ENCODE measurements at places on chromosomes 6 and 20.
A peak's percentile ranks its signal among the peaks of the same experiment; 100 is the strongest.

- no peak for DNase-seq
These were observed 114.5 kb downstream of the MAP3K5 start for GRCh38 chr6:136677822-136678221.

DNA sequence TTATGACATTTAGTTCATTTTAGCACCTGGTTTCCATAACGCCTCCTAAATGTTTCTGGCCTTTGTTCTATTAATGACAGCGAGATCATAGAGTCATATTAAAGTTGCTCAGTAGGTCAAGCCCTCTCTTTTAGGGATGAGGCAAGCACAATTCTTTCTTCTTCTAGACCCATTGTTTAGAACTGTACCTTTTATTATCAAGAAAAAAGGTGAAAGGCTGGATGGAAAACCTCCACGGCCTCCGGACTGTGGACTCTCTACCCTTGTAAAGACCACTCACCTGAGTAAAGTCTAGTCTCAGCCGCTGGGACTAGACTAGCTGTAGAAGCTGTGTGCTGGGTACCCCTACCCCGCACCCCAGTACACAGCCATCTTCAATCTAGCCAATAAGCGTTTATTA lies 6.0 kb upstream of the AFDN start:
- DNase-seq: no peak

- no peak for DNase-seq
These were observed 23.9 kb downstream of the INSM1 start for GRCh38 chr20:20391766-20392165.

DNA sequence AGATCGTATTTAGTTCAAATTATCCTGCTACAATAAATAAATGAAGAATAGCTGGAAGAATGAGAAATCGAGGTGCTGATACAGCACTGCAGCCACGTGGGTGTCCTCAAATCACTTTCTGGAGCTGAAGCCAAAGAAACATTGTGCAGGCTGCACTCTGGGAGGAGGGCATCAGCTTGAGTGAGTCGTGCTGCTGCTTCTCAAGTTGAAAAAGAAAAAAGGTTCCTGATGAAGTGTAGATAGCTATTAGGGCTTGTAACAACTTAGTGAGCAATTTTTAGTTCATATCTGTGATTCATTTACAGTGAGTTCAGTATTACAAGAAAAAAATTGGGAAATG lies 40.5 kb downstream of the DSE start:
- DNase-seq: no peak

GRCh38 chr20:40317156-40317790 lies 371.8 kb downstream of the MAFB start:
- DNase-seq: no peak

- no peak for DNase-seq
These were observed 898 bp downstream of the LAMA4 start for GRCh38 chr6:112253498-112253840.

- no peak for DNase-seq
These were observed 392.4 kb downstream of the QKI start for GRCh38 chr6:163806755-163807499.

GRCh38 chr6:42366999-42367352 lies 84.8 kb downstream of the TRERF1 start:
- DNase-seq: no peak

- DNase-seq: no peak
These were observed 440.4 kb downstream of the BTBD3 start for GRCh38 chr20:12358006-12358654.

- DNase-seq: peak; percentile 2
These were observed 437.6 kb downstream of the MAFB start for GRCh38 chr20:40251284-40251932.

DNA sequence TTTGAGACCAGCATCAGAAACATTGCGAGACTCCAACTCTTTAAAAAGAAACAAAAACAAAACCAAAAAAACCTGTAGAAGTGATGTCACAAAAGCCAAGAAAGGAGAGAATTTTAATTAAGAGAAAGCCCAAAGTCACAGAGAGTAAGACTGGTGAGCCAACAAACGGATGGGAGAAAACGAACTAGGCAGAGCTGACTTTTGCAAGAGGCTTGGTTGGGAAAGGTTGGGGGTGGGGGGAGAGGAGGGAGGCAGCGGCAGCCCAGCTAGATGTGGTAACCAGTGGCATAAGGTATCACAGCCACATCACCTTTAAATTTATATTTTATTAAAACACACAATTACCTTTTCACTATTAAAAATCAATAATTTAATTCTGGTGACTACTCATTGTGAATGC lies 23.5 kb downstream of the NOL7 start:
- no peak for DNase-seq

- no peak for DNase-seq
These were observed 11.1 kb upstream of the EXOC2 start for GRCh38 chr6:704046-704445.

GRCh38 chr6:95280686-95281273 lies 296.6 kb upstream of the MANEA start:
- peak; percentile 70 for DNase-seq

DNA sequence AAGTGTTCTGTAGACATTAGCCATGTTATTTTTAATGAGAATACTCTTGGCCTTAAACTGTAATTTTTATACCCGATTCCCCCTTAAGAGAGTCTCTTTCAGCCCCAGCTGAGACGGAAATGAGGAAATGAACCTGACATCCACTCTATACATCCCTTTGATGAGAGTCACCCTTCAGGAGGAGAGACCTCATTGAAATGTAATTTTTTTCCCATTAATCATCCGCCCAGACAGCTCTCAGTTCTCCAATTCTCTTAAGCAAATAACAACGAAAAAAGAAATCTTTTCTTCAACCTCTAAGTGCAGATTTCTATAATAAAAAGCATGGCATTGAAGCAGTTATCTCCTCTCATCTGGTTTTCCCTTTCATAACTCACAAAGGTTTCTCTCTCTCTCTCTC lies 243.8 kb upstream of the PMEPA1 start:
- no peak for DNase-seq

DNA sequence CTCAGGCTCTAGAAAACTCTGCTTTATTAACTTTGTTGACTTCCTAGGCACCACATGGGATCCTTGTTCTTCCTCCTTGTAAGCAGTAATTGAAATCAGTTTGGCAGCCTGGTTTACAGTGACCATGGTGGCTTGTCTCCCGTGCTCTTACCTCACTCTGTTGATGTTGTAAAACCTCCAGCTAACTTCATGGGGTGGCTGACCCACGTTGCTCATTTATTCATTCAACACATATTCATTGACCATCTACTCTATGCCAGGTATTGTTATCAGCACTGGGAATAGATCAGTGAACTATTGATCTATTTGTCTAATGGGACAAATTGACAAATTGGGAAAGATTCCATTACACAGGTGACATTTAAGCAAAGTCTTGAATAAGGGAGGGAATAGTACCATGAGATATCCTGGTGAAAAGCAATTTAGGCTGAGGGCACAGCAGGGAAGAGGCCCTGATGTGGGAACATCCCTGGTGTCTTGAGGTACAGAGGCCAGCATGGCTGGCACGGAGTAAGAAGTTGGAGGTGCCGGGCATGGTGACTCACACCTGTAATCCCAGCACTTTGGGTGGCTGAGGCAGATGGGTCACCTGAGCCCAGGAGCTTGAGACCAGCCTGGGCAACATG lies 19.1 kb downstream of the ESR1 start:
- no peak for DNase-seq

DNA sequence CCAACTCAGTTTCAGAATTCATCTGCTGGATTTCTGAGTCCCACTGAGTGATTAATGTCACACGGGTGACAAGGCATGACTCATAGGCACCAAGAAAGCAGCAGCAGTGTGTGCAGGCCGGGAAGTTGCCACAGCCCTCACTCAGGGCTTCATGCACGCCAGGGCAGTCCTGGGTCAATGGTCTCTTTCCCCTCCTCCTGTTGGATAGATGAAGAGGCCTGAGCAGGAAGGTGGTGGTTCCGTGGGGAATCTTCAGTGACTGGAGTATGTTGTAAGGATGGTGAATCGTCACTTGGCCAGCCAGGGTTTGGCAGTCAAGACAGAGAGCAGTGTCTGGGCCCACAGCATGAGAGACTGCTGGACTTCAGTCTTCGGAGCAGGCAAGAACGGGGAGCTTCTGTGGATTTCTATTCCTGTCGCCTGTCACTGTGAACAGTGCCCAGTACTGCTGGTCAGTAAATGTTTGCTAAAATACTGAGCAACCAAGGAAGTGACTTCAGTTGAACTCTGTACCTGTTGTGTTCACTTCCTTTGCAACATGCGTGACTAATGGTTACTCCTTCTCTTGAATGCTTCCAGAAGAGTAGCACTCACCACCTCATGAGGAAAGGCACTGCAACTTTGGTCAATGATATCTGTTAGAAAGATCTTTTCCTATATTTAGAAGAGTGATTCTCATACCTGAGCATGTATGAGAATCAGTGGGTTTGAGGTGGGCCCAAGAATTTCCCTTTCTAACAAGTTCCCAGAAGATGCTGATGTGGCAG lies 62.0 kb upstream of the CD93 start:
- DNase-seq: no peak

- DNase-seq: no peak
These were observed 2.1 kb downstream of the TGM6 start for GRCh38 chr20:2382833-2383232.

DNA sequence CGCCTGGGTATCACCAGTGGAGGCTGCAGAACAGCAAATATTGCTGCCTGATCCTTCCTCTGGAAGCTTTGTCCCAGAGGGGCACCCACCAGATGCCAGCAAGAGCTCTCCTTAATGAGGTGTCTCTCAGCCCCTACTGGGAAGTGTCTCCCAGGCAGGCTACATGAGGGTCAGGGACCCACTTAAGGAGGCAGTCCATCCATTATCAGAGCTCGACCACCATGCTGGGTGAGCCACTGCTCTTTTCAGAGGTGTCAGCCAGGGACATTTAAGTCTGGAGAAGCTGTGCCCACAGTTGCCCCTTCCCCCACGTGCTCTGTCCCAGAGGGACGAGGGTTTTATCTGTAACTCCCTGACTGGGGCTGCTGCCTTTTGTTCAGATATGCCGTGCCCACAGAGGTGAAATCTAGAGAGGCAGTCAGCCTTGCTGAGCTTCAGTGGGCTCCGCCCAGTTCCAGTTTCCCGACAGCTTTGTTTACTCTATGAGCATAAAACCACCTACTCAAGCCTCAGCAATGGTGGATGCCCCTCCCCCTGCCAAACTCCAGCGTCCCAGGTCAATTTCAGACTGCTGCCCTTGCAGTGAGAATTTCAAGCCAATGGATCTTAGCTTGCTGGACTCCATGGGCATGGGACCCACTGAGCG lies 25.9 kb upstream of the AIG1 start:
- DNase-seq: no peak

- DNase-seq: no peak
These were observed 563.9 kb downstream of the TFAP2A start for GRCh38 chr6:9851006-9851405.

GRCh38 chr6:137020776-137021175 lies 24.0 kb downstream of the IL20RA start:
- DNase-seq: no peak

- no peak for DNase-seq
These were observed 94.0 kb downstream of the STK35 start for GRCh38 chr20:2195614-2196013.

GRCh38 chr6:30360139-30360538 lies 15.2 kb downstream of the RPP21 start:
- DNase-seq: no peak

DNA sequence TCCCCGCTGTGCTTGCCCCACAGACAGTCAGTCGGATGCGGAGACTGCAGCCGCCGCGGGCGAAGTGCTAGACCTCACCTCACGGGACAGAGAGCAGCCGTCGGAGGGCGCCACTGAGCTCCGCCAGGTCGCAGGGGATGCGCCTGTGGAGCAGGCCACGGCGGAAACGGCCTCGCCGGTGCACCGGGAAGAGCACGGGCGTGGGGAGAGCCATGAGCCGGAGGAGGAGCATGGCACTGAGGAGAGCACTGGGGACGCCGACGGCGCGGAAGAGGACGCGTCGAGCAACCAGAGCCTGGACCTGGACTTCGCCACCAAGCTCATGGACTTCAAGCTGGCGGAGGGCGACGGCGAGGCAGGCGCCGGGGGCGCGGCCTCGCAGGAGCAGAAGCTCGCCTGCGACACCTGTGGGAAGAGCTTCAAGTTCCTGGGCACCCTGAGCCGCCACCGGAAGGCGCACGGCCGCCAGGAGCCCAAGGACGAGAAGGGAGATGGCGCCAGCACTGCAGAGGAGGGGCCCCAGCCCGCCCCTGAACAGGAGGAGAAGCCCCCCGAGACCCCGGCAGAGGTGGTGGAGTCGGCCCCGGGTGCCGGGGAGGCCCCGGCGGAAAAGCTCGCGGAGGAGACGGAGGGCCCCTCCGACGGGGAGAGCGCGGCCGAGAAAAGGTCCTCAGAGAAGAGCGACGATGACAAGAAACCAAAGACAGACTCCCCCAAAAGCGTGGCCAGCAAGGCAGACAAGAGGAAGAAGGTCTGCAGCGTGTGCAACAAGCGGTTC lies 66.4 kb downstream of the SSR1 start:
- no peak for DNase-seq

GRCh38 chr20:44324343-44324742 lies 12.5 kb upstream of the R3HDML start:
- no peak for DNase-seq

- DNase-seq: no peak
These were observed 93.3 kb downstream of the SNX5 start for GRCh38 chr20:17875106-17875980.

DNA sequence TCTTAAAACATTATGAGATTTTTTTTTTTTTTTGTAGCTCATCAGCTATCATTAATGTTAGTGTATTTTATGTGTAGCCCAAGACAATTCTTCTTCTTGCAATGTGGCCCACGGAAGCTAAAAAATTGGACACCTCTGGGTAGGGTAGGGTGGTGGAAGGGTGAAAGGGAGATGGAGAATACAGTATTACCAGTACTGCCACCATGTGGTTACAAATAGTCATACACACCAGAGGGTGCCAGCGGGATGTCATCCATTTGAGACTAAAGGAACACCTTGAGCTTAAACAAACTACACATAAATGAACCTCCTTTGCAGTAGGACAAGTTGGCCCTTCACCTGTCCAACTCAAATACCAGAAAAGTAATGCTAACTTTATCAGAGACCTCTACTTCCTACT lies 601.9 kb downstream of the HTR1B start:
- DNase-seq: no peak

DNA sequence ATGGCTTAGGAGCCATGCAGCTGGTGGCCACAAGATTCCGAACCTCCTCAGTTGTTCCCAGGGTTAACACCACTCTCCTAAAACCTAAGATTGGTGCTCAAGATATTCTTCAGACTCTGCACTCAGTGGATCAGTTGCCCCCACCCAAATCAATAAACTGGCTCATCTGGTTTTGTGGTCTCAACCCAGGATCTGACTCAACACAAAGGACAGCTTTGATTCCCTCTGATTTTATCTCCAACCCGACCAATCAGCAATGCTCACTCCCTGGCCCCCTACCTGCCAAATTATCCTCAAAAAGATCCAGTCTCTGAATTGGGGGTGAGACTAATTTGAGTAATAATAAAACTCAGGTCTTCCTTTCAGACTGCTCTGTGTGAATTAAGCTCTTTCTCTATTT lies 137.5 kb downstream of the EYS start:
- no peak for DNase-seq
